ENCODE measurements at places on chromosomes 4 and X.

DNA sequence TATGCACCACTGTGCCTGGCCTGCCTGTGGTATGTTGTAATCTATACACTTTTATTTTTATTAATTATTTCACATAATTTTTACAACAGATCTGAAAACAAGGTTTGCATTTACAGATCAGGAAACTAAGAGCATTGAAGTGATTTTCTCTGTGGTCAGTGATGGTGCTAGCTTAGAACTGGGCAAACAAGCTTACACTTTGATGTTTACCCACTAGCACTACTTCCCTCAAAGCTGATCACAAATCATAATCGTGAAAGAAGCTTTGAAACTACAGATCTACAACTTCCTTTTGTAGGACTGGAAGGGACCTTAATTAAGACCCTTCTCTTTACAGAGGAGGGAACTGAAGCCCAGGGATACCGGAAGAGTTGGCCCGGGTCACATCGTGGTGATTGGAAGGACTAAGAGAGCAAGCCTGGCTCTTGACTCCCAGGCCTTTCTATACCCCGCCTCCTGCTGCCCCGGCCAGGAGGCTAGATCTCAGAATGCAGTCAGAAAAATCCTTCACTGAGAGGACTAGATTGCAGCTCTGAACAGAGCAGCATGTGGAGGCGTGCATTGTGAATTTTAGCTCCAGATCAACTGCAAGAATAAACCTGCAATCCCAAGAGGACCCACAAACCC lies 93.7 kb upstream of the ZNF827 start:
- no peak for DNase-seq

GRCh38 chr4:147714575-147715401 lies 17.1 kb upstream of the ARHGAP10 start:
- DNase-seq, result no peak

GRCh38 chr4:156595041-156595440 lies 376.6 kb downstream of the PDGFC start:
- DNase-seq, result no peak

- DNase-seq, result no peak
Measured at GRCh38 chr4:105145156-105145902, 1.3 kb upstream of the TET2 start.

DNA sequence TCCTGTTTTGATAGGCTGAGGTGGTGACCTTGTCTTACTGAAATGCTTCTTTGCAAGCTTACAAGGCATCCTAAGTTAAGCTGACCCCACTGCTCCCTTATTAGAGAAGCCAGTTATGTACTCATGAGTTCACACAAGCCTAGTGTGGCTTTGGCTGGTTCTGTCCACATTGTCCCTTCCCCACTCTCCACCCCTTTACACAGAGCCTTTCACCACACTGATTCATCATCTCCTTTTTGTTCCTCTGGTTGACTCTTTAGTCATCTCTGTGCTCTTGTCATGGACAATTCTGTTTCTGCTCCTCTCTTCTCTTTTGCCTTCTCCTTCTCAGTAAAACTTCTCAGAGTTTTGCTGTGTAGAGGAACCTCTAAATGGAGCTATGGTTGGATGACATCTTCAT lies 4.9 kb downstream of the CHRNA9 start:
- DNase-seq, result no peak

- DNase-seq, result no peak
Measured at GRCh38 chr4:115969756-115970155, 856.3 kb upstream of the NDST4 start.

DNA sequence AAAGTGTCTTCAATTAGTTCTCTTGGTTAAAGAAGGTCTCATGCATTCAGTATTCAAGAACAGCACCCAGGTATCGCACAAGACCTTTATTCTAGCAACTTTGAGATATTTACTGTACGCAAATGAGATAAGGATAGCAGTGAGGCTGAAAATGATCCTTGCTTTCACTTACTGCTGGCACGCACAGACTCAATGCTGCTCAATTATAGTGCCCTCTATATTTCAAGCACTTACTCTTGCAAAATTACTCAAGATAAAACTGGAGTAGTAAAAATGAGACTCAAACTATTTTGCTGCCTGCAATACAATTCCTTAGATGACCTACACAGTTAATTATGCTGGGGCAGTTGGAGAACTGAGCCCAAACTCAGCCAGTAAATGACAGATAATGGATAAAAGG lies 60.9 kb downstream of the ADGRA3 start:
- DNase-seq, result no peak

DNA sequence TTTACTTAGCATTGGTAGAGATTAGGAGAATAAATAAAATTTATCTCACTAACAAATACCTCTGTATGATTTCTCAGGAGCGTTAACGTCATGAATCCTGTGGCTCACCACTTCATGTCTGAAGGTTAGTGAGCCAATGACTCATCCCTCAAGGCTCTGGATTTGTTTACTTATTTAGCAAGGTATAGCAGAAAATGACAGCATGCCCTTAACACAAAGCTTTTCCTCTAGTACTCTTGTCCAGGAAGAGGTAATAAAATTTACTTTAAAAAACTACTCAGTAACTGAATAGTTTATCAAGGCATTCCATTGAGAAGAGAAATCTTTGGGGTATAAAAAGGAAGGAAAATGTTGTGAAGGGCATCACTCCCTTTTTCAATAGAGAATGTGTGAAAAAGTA lies 823.8 kb downstream of the CCSER1 start:
- no peak for DNase-seq

- no peak for DNase-seq
Measured at GRCh38 chrX:118178450-118178849, 61.8 kb upstream of the KLHL13 start.

- DNase-seq, result no peak
Measured at GRCh38 chrX:9510366-9510765, 45.5 kb downstream of the TBL1X start.

DNA sequence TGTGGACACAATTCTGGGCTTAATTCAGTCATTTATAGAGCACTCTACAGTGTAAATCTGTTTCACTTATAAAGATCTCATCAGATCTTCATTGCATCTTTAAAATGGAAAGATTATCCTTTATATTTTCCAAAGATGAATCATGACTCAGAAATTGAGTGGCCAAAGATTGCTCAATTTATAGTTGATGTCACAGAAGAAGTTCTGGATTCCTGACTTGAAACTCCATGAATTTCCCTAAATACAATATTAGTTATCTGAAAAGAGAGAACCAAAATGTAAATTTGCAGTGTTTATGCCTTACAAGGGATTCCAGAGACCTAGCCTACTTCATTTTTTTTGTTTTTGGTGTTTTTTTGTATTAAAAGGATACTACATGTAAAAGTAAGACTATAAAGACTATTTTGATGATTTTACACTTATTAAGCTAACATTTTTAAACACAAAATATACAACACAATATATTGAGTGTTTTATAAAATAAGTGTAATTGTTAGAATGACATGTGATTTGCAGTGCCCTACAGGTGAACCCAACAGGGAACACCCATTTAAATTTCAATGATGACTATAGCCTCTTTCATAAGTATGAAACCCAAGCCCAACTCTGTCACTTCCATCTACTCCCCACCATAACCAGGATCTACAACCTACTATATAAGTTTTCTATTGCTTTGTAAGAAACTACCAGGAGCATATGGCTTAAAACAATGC lies 183.5 kb downstream of the PCDH7 start:
- no peak for DNase-seq

DNA sequence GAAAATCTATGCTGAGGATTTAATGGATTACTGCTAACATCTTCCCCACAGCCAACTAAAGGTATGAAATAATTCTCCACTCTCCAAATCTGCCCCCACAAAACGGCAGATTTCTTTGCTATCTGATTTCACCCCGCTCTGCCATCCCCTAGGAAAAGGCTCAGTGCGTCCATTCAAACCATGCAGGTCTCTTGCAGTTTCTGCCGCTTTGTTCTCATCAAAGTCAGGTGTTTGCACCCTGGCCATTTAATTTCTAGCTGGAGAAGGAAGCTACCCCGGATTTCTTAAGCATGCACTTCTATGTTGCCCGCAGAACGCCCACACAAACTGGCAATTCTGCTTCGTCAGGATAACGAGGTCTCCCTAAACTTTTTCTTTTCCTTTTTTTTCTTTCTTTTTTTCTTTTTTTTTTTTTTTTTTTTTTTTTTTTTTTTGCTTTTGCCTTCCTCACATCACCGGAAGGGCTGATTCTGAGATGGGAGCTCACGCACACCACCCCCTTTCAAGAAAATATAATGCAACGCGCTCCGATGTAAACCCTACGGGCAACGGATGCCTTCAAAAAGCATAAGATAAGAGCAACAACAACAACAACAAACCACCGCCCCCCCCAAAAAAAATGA lies 3.3 kb downstream of the NLGN4X start:
- no peak for DNase-seq

DNA sequence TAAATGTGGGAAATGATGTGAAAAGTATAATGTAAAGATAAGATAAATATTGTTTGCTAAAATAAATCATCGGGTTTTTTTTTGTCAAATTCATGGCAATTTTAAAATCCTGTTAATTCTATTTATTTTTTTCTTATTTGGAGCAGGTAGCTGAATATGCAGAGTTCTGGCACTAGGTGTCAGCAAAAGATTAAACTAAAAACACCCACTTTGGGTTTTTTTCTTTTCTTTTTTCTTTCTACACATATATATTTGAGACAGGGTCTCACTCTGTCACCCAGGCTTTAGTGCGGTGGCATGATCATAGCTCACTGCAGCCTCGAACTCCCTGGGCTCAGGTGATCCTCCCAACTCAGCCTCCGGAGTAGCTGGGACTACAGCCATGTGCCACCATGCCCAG lies 6.9 kb upstream of the RAP2C start:
- no peak for DNase-seq

DNA sequence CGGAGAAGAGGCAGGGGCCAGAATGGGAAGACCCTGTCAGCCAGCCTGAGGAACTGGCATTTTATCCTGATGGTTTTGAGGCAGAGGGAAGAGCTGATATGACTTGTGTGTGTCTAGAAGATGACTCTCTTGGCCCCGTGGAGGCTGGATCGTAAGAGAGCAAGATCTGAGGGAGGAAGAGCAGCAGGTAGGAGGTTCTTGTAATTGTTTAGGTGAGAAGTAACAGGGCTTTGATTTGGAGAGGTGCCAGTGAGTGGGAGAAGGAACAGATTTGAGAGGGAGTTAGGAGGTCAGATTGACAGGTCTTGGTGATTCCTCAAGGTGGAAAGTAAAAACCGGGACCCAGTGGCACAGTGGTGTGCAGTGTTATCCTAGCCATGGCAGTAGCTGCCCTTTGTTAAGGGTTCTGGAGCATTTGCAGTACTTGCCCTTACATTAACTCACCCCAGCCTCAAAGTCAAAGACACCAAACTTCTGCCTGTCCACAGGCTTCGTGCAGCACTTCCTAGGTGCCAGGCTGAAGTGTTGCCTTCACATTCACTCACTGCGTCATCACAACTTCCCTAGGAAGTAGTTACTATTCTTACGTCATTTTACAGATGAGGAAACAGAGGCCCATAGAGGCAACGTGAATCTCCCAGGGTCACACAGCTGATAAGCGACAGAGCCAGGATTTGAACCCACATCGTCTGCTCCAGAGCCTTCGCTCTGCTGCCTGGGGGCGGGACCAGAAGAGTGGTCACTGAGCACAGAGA lies 23.7 kb downstream of the RTL5 start:
- DNase-seq, result no peak

DNA sequence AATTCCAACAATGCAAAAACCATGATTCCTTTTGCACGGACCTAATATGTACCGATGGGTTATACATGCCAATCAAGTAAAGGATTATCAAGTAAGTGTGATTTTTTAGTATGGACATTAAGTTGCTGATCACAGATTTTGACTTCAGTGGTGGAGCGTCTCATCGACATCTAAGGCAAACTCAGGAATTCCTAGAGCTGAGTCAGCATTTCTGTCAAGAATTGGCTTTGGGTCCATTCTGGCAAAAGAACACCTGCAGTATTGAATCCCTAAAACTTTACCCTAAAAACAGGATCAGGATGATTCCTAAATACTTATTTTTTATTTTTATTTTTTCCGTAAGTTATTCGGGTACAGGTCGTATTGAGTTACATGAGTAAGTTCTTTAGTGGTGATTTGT lies 83.6 kb downstream of the HPGD start:
- DNase-seq, result no peak

GRCh38 chr4:78622253-78622979 lies 70.8 kb downstream of the ANXA3 start:
- DNase-seq, result no peak

DNA sequence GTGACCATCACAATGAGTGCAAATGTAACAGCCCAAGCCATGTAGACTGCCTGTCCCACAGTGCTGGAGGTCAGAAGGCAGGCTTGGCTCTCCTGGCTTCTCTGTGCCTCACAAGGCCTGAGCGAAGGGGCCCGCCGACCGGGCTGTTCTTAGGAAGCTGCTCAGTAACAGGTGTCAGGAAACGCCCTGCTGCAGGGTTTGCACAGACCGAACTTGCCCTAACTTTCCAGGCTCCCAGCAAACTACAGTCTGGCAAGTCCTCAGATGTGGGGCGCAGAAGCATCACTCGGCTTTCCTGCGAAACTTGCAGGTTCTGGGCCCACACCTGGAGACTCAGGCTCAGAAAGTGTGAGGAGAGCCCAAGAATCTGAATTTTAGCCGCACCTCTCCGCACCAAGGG lies 87.6 kb downstream of the CRMP1 start:
- DNase-seq, result no peak

DNA sequence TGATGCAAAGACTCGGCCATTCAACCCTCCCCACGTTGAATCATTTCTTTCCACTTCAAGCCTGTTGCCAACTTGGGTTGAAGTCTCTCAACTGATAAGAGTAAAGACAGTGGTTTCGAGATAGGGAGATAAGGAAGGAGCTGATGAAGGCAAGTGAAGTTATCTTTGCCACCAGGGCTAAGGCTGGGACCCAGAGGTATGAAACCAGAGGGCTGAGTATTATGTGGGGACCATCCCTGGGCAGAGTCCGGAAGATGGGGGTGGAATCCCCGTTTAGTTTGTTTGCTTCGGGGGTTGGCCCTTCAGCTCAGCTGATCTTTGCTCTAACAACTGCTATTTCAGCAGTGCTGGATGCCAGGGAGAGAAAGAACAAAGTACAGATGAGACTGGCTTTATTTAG lies 2.3 kb upstream of the XPNPEP2 start:
- no peak for DNase-seq

GRCh38 chr4:161585011-161585410 lies 578.8 kb downstream of the FSTL5 start:
- no peak for DNase-seq

All from stimulated activated CD8-positive, alpha-beta memory T cell treated with anti-CD3 and anti-CD28 coated beads, Interleukin-4, amount 100 ng/mL, for 48 hours (primary cell).